CMK (cell line): ENCODE measurements at places on chromosomes 6 and 20.

DNA sequence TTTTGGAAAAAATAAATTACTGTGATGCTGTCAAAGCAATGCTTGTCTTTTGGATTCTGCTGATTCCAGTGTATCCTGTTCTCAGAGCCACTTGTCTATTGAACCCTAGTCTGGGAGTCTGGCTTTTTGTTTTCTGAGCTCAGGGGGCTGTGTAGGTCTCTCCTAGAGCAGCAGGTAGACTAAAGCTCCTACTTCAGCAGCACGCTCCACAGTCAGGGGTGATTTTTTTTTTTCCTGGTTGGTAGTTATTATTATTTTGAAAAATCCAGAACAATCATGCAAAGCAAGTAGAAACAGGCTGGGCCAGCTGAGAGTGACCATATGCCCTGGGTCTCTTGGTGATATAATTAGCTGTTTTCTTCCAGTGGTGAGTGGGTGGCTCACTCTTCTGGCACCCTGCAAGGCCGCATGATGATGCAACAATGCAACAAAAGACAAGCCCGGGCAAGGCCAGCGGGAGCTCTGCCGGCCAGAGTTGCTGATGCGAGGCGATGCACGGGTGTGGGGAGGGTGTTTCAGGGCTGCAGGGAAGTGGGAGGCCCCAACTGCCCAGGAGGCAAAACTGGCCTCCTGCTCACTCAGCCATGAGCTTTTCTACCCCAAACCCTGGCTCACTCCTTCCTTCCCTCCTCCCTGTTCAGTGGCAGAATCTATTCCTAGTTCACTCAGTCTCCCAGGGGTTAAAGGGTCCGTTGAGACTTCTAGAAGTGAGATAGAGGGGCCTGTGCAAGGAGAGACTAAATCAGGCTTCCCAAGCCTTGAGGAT is 11.5 kb upstream of the CDKN1A start:
- no peak for DNase-seq

GRCh38 chr6:113879186-113880096 is 22.3 kb downstream of the MARCKS start:
- DNase-seq: no peak

GRCh38 chr6:24403501-24403824 is 727 bp downstream of the MRS2 start:
- no peak for DNase-seq

- DNase-seq: no peak
These were observed 185.7 kb downstream of the BACH2 start for GRCh38 chr6:90110971-90111370.

- DNase-seq: no peak
These were observed 157.2 kb upstream of the CARMIL1 start for GRCh38 chr6:25122001-25122400.

- peak; percentile 8 for DNase-seq
These were observed 477.3 kb downstream of the PREX1 start for GRCh38 chr20:48350313-48350988.

DNA sequence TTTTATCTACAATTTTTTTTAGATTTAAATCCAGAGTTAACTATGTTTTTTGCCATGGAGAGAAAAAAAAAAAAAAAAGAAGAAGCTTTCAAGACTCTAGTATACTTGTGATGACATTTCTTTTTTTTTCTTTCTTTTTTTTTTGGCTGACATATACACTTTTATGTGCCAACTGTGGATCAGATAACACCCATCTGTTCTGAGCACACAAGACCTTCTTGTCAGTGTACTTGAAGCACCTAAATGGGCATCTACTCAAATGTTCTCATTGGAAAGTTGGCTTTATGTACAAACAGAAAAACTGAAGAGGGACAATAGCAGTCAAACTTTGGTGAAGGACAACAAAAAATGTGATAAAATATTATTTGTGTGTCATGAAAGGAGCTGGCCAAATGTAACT is 904.5 kb downstream of the GRIK2 start:
- no peak for DNase-seq

DNA sequence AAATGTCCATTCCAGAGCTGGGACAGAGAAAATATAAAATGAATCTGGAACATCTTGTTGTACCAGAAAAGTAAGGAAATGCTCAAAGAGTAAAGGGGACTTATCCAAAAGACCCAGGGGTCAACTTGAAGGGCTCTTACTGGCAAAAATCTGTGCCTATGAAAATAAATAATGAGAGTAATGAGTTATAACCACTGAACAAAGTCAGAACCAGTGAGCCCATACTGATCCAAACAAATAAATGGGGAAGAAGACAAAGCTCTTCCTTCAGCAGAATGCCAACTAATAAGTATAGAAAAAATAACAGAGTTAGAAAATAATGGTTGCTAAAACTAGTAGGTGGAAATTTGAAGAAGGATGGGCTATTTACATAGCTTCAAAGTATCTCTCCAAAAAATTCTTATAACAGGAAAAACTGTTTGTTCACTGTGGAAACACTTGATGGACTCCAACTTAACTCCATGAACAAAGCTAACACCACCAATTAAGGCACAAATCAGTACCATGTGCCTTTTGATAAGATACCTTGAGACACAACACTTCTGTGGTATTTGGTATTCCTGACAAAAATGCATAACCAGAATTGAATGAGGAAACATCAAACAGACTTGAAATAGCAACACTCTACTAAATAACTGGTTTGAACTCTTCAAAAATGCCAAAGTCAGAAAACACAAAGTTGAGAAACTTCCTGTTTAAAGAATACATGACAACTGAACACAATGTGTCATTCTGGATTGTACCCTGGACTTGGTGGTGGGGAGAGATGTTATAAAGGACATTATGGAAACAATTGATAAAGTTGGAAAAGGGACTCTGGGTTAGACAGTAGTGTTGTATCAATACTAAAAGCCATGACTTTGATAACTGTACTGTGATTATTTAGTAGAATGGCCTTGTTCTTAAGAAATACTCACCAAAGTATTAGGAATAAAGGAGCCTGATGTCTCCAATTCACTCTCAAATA is 197.5 kb downstream of the ISM1 start:
- DNase-seq: no peak

GRCh38 chr6:157774153-157775135 is 48.6 kb upstream of the SNX9 start:
- no peak for DNase-seq

- DNase-seq: no peak
These were observed 18.5 kb downstream of the CST8 start for GRCh38 chr20:23509247-23509913.

- DNase-seq: peak; percentile 41
These were observed 19.0 kb downstream of the PXDC1 start for GRCh38 chr6:3732345-3733141.

- DNase-seq: no peak
These were observed 96.2 kb upstream of the BTN3A2 start for GRCh38 chr6:26268659-26269402.

GRCh38 chr6:142343938-142344337 is 42.1 kb downstream of the ADGRG6 start:
- DNase-seq: no peak

GRCh38 chr6:31776485-31776988 is 591 bp downstream of the VWA7 start:
- no peak for DNase-seq

GRCh38 chr6:23879816-23880215 is 246.2 kb upstream of the NRSN1 start:
- DNase-seq: no peak

DNA sequence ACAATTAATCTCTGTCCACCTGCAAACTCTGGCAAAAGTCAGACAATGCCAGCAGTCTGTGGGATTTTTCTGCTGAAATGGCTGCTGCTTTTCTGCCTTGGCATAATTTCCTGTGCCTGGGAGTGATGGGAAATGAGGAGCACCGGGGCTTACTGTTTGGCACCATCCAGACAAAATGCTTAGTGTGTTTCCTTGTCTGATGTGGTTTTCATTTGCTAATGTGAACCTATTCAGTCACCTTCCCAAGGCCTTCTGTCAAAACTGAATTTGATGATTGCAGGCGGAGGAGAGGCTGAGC is 56.4 kb downstream of the CDH4 start:
- DNase-seq: no peak

GRCh38 chr20:17513939-17514338 is 17.2 kb downstream of the BFSP1 start:
- DNase-seq: no peak

DNA sequence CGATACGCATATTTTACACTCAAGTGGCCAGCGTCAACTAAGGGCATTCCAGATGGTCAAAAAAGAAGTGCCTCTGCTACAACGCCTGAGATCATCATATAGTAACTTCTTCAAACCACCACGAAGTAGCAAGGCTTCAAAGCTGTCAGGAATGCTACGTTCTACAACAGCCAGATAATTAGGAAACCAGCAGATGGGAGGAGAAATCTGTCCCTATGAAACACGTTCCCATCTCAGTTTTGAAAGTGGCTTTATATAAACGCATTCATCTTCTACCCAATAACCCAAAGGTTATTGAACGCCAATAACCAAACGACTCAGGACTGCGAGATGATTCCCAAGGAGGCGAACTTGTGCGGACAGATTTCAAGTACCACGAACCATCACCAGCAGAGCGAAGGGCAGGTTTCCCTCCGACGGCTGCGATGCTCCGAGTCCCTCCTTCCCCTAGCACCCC is 1.2 kb downstream of the ABHD12 start:
- DNase-seq: no peak

GRCh38 chr20:3705491-3705969 is 6.9 kb downstream of the SIGLEC1 start:
- DNase-seq: no peak

DNA sequence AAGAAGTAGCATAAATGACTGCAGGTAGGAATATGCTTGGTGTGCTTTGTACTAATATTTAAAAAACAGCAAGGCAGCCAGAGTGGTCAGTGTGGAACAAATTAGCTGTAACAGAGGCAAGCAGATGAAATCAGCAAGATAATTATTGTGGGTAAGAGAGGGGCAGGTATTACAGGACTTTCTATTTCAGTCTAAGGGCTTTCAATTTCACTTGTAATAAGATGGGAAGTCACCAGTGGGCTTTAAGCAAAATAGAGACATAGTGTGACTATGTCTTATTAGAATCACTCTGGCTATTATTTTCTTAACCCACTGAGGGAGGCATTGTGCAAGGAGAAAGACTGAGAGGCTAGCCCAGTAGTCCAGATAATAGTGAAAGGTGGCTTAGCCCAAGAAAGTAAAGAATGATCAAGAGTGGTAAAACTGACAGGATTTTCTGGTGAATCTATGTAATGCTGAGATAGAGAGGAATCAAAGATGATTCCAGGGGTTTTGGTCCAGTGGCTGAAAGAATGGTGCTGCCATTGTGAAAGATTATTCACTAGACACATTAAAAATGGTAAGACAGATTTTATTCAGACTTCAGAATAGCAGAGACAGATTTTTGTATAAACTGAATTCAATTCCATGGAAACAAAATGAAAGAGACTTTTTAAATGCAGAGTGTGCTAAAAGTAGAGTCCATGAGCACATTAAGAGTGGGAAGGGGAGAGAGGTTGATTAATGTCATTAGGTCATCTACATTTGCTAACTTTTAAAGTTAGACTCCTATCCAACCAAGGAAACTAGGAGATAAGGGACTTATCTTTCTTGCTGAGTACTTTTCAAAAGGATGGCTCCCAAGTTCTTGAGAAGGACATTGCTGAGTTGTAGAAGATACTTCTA is 1136.0 kb downstream of the HACE1 start:
- no peak for DNase-seq

- no peak for DNase-seq
These were observed 138.1 kb upstream of the SLC24A3 start for GRCh38 chr20:19074356-19074755.

DNA sequence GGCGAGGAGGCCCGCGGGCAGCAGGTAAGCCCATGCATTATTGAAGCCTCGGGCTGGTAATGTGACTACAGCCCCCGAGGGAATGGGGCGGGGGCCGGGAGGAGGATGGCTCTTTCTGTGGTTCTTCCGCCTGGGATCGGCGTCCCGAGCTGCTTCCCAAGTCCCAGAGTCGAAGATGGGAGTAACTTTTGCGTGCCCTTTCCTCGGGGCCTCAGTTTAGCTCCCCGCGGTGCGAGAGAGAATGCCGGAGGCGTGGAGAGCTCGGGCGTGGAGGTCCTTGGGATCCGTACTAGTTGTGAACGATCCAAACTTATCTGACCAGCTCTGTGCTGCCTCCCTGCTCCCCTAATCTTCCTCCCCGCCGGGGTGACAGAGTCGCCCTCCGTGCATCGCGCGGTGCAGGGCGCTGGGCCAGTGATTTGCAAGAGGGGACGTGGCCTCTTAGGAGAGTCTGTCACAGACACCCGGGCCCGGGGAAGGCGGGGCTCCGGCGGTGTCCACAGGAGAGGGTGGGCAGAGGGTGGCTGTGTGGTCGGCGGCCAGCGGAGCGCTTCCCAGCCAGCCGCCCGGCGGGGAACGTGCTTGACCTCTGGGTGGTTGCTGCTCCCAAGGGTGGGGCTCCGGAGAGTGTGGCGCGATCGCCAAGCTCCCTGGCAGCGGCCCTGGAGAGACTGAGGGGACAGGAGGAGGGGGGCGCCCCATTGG is 815 bp downstream of the UTRN start:
- no peak for DNase-seq

DNA sequence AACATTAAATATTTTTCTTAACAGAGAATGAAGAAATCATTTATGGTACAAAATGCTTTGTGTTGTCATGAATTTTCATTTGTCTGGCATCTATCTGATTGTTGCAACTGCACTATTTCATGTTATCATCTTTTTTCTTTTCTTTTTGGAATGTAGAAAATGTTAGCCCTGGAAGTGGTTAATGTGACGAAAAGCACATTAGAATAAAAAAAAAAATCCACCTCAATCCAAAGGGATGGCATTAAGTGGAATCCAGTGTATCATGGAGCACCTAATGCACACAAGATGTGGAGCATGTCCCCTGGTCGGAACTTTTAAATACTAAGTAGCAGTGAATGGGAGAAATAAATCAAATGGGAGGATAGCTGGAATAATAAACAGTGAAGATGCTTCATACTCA is 172.9 kb upstream of the MCHR2 start:
- no peak for DNase-seq

- no peak for DNase-seq
These were observed 4.5 kb downstream of the LPIN3 start for GRCh38 chr20:41344938-41345728.

- no peak for DNase-seq
These were observed 24.0 kb upstream of the ARMH2 start for GRCh38 chr6:24822696-24823095.

DNA sequence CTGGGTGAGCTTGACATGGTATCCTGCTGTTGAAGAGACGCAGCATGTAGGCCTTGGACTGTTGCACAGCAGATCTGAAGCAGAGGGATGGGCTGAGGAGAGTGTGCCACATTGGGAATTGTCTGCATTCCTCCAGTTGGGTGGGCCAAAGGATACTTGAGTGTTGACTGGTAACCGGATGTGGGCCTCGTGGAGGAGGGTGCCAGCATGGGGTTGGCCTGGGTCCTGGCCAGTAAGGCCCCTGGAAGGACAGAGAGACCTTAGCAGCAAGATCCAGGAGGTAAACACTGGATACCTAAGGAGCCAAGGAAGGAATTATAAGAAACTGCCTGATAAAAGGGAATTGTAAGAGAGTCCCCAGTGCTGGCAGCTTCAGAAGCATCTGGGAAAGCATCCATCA is 76.9 kb downstream of the FIG4 start:
- no peak for DNase-seq

DNA sequence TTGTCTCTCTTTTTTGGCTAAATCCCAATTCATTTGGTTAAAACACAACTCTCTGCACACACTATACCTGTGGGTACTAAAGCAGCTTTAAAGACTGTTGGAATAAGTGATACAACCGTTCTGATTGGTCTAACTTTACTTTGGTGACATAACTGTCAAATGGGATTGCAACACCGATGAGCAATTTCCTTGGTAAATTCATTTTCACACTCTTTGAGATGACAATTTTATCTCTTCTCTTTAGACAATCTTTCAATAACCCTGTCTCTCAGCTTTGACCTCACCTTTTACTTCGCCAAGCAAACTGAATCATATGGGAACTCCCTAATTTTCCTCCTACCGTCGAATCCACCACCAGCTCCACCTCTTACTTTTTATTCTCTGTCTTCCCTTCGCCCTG is 60.8 kb downstream of the ECT2L start:
- DNase-seq: no peak
